HuH-7.5 (cell line): ENCODE measurements at places on chromosomes 12 and 14.

DNA sequence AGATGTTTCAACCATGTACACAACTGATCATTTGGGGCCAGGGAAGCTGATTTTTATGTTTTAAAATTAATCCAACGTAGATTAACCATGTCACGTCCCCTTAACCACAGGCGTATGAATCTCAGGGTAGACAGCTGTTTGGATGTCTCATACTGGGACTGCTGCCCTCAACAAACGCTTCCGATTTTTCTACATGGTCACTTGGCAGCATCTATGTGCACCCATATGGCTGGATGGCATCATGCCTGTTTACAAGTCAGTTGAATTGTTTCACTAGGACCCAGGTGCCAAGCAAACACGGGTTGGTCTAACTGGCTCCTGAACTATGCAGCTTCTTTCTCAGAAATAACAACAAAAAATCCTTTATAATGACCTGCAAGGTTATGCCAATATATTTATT lies 393.8 kb downstream of the NPAS3 start:
- no peak for DNase-seq

DNA sequence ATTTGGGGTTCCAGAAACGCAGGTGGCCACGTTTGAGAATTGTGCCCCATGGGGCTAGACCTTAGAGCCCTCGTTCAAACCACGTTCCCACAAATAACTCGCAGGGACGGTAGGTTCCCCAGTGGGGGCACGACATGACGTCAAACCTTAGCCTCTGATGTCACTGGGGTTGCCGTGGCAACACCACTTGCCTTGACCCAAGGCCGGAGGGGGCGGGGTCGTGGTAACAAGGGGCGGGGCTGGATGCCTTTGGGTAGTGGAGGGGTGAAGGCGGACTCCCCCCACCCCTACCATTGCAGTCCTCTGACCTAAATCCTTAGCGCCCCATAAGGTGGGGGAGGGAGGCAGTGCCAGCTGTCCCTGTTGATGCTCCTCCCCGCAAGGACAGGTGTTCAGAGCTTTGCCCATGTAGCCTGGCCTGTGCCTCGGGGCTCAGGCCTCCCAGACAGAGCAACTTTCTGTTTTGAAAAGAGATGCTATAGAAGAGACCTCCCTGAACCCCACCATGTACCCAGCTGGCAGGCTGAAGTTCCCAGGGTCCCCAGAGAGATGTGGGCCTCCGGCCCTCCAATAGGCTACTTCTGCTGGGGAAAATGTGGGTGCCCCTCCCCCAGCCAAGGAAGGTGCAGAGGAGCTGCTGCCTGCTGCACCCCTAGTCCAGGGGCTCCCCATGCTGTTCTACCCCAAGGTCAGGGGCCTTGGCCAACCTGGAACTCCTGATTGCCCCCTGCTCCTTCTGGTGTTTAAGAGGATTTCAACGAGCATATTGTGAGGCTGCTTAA lies 1.9 kb downstream of the FAM222A start:
- no peak for DNase-seq

DNA sequence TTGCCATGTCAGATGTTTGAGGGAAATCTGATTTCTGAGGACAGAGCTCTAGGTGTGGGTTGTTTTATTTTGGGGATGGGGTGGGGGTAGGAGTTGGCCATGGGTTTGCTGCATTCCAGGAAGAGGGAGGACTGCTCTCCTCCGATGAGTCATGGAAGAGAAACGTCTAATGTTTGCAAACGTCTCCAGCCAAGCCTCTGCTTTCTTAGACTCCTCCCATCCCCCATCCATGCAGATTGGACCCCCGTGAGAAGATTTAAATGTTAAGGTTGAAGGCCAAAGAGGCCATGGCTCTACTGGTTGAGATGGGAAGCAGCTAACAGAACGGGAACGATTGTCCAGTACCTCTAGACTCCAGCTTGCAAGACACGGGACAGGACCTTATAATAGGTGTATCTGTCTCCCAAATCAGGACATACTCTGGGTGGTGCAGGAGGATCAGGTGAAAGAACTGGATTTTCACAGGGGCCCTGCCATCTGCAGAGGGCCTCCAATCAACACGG lies 11.4 kb upstream of the ATP2A2 start:
- no peak for DNase-seq

GRCh38 chr12:96493106-96493505 lies 3.7 kb downstream of the CFAP54 start:
- DNase-seq = no peak

GRCh38 chr12:71755146-71755892 lies 656 bp downstream of the RAB21 start:
- peak; percentile 32 for DNase-seq
